ENCODE measurements at places on chromosomes 6 and 20.

DNA sequence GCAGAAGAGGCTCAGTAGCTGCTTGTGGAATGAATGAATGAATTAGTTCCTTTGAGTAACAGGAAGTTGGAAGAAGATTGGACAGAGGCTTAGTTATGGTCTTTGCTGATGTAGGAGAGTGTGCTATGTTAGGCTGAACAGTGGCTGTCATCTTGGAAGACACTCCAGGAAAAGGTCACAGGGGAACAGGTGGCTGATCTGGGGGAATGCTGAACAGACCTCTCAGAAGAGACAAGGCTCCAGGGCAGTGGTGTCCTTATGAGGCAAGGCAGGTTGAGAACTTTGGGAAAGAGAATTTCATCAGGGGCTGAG lies 62.3 kb downstream of the UTRN start:
- DNase-seq = no peak

DNA sequence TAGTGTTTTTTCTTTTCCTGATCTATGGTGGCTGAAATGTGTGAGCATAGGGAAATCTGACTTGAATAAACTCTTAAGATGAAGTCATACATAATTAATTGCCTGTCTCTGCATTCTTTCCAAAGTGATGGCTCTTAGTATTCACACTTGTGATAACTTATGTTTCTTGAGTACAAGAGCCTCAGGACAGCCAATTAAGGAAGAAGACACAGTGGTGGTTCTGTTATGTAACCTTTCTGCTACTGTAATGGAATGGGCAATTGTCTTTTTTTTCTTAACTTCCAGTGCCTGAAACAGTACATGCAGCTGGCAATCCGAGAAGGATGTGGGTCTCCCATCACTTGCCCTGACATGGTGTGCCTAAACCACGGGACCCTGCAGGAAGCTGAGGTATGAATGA lies 40.1 kb downstream of the RNF144B start:
- no peak for DNase-seq

- DNase-seq = no peak
Observed at GRCh38 chr6:27667657-27668441, 194.9 kb upstream of the ZNF184 start.

DNA sequence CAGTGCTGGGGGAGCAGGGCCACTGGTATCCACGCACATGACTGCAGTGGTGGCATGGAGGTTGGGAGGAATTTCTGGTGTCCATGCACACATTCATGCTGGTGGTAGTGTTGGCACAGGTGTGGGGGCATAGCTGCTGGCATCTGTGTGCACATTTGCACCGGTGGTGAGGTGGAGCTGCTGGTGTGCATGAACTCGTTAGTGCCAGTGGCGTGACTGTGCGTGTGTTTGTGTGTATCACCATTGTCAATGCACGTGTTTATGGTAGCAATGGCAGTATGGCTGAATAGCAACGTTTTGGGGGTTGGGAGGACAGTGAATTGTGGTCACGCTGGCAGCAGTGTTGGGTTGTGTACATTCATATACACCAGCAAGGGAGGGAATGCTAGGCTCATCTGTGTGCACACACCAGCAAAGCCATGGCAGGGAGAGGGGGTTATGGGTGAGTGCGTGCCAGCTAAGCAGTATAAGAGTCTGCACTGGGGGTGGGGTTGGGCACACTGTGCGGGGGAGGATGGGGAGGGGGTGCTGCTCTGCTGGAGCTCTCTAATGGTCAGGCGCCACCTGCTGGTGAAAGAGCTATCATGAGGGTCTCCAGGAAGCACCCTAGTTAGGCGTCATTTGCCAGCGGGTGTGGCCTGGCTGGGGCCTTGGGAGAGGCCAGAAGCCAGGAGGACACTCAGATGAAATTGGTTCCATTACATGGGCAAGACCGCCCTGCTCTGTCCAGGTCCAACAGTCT lies 626.1 kb upstream of the ID4 start:
- no peak for DNase-seq

- no peak for DNase-seq
Observed at GRCh38 chr6:26318459-26319404, 46.3 kb upstream of the BTN3A2 start.

DNA sequence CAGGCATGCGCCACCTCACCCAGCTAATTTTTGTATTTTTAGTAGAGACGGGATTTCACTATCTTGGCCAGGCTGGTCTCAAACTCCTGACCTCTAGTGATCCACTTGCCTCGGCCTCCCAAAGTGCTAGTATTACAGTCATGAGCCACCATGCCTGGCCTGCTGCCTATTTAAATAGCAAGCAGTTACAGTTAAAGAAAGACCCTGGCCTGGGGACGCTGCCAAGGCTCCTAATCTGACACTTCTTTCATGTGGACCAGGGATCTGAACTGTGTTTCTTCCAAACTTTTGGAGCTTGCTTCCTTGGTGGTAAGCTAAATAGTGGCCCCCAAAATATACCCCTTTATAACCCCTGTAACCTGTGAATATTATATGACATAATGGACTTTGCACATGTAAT lies 15.3 kb downstream of the PPARD start:
- no peak for DNase-seq

GRCh38 chr20:39132511-39132910 lies 170.4 kb downstream of the DHX35 start:
- DNase-seq = no peak

DNA sequence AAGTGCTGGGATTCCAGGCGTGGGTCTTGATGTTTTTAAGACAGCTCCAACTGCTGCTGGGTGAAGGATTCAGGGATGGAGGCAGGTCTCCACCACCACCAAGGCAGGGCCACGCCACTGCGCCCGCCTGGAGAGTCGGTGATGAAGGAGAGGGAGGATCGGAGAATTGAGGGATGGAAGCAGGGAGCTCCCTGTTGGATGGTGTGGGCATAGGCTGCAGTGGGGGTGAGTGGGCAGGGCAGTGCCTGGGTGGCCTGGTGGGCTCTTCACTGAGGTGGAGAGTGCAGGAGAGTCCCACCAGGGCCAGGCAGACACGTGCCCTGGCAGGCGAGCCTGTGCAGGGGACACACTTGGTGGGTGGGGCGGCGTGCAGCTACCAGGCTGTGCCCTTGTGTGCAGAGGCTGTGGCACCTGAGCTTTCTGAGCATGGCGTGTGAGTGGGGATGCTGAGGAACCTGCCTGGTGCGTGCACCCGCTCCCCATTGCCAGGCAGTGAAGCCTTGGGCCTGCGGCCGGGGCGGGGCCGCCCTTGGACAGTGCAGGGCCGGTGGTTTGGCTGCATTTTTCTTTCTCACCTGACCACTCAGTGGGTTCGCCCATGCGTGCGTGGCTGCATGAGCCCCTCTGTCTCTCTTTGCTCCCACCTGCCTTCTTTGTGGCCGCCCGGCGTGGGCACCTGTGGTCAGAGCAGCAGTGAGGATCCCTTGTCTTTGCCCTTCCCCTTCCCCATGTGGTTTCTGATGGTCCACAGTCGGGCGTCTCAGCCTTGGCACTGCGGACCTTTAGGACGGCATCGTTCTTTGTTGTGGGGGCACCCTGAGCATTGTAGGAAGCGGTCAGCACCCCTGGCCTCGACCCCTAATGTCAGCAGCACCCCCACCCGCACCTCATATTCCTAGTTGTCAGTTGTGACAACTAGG lies 11.3 kb downstream of the RBM38 start:
- DNase-seq = no peak

- DNase-seq = no peak
Observed at GRCh38 chr6:118598324-118598723, 50.2 kb downstream of the PLN start.

DNA sequence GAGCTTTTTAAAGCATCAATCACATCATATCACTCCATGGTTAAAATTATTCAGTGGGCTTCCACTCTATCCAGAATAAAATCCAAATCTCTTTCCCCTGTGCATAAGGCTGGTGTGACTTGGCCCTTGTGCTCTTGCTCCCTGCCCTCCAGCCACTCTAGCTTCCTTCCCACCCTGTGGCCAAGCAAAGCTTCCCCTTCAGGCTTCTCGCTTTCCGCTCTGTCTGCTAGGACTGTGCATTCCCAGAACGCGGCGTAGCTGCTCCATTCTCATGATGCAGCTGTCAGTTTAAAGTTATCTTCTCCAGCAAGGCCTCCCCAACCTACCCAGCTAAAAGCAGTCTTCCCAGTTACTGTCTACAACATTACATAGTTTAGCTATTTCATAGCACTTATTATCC lies 19.4 kb upstream of the KCNK16 start:
- DNase-seq = no peak

Measured in midbrain (tissue), 1 donor.